A172 (cell line): ENCODE measurements at places on chromosomes 16 and 17. TPM values are rescaled to one million over a fixed set of nuclear protein-coding genes. Genes with fewer than 3 reads are reported as not detected.

Gene CES4A
- not detected in 2 replicates for total RNA-seq

Gene GRAP
- total RNA-seq = 0.02 TPM in 1 of 2 replicates, not detected in the other

Gene NPIPA1
- 24.4 and 30.8 TPM in 2 replicates for total RNA-seq

Gene HAGHL
- 15.0 and 25.3 TPM in 2 replicates for total RNA-seq

Gene NUDT21
- total RNA-seq = 177 and 191 TPM in 2 replicates

Gene HOXB9
- 6.2 and 8.3 TPM in 2 replicates for total RNA-seq

Gene LLGL2
- 1.6 and 4.0 TPM in 2 replicates for total RNA-seq

Gene CD79B
- 0.10 and 0.72 TPM in 2 replicates for total RNA-seq

Gene PRSS8
- total RNA-seq = 2.9 and 4.2 TPM in 2 replicates

Gene EVPLL
- not detected in 2 replicates for total RNA-seq

Gene HOXB6
- total RNA-seq = 40.2 and 58.7 TPM in 2 replicates

Gene CD300LD
- total RNA-seq = not detected in 2 replicates

Gene HCRT
- total RNA-seq = not detected in 2 replicates

Gene GUCY2D
- not detected in 2 replicates for total RNA-seq

Gene UBFD1
- total RNA-seq = 153 and 157 TPM in 2 replicates

Gene PDE6G
- 1.1 and 2.0 TPM in 2 replicates for total RNA-seq

Gene CLEC10A
- total RNA-seq = not detected in 2 replicates

Gene KRT35
- not detected in 2 replicates for total RNA-seq

Gene KCNJ16
- total RNA-seq = 0.22 TPM in 1 of 2 replicates, not detected in the other

Gene ATP2A3
- total RNA-seq = 1.3 and 5.8 TPM in 2 replicates

Gene CDH15
- not detected in 2 replicates for total RNA-seq

Gene NXN
- total RNA-seq = 4.6 and 7.2 TPM in 2 replicates
